SK-N-SH treated with all-trans-retinoic acid at 6 μM for 48 hours (cell line): ENCODE measurements at places on chromosomes 11 and 22.
A peak's percentile ranks its signal among the peaks of the same experiment; 100 is the strongest.

DNA sequence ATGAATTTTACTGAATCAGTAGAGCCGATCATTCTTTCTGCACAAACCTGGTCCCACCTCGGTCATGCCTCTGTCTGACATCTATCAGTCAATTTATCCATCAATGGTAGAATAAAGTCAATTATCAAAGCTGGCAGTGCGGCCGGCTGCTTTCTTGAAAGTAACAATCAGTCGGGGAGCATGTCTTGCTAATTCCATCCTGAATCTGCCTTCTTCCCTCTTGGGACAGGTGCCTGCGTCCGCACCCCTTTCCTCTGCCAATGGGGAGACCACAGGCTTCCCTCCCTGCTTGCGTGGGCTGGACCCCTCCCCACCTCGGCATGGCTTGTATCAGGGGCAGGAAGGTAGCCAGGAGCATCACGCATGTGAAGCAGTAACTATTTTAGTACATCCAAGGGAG lies 962.9 kb downstream of the BRD1 start:
- ATAC-seq: no peak

DNA sequence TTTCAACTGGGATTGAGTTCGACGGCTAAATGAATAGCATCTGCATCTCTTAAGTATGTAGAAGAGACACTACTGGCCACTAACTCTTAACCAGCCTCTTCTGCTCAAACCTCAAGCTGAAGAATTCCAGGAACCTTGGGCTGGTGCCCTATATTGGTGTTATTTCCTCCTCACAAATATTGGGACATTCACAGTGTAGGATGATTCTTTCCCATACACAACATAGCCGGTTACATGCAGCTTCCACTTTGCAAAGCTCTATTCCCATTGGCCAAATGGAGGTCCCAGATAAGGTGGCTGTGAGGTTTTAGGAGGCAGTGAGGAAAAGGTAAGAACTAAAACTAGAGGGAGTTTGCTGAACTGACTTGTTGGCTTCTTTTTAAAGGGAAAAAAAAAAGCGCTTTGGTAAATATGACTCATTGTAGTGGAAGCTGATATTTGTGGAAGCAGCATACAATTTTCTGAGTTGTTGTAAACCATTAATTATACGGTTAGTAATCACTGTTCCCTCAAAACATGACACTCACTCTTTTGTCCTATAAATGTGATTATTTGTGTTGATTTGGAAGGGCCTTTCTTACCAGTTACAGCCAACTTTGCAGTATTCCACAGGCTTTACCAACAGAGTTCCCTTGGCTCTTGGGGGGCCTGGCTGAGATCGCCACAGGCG lies 17.6 kb downstream of the C22orf31 start:
- ATAC-seq: peak; percentile 61

GRCh38 chr11:73716153-73717056 lies 44.5 kb downstream of the RAB6A start:
- peak; percentile 74 for ATAC-seq

- ATAC-seq: no peak
These were observed 77.4 kb upstream of the CSNK2A3 start for GRCh38 chr11:11430431-11430830.

- ATAC-seq: no peak
These were observed 197.8 kb upstream of the SORL1-AS1 start for GRCh38 chr11:121650351-121651256.

- ATAC-seq: no peak
These were observed 10.7 kb upstream of the GTSE1 start for GRCh38 chr22:46286006-46286405.

GRCh38 chr11:76493040-76493439 lies 48.2 kb downstream of the EMSY start:
- no peak for ATAC-seq

DNA sequence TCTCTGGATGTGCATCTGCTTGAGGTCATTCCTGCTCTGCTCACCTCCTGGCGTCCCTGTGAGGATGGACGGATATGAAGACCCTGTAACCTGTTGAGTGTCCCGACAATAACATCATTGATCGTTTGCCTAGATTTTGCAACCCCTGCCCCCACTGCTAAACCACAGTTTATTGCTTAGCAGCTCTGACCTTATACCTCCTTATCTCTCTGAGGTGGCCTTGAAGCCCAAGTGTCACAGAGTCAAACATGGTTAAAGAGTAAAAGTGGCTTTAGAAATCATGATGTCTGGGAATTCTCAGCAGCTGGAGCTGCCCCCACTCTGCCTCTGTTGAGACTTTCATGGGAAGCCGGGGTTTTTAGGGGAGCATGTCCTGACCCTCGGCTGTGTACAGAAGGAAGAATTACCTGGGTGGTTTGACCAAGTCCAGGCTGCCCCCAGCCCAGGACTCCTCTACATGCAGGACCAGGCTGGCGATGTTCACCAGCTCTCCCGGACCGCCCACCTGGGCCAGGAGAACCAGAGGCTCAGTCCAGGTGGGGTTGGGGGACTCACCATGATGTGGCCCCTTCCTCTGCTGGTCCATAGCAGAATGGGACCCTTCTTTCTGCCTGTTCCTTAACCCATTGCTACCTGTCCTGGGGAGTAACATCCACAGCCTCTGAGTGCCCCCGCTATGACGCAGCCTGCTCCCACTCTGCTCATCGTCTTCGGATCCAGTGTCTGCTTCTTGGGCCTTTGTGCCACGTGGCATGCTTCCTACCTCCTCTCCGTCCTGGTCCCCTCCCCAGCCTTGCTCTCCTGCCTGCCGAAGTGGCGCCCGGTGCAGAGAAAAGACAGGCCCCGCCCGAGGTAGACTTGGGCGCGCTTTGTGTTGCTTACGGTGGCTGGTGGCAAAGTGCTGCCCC lies 33.4 kb upstream of the FTH1 start:
- no peak for ATAC-seq

DNA sequence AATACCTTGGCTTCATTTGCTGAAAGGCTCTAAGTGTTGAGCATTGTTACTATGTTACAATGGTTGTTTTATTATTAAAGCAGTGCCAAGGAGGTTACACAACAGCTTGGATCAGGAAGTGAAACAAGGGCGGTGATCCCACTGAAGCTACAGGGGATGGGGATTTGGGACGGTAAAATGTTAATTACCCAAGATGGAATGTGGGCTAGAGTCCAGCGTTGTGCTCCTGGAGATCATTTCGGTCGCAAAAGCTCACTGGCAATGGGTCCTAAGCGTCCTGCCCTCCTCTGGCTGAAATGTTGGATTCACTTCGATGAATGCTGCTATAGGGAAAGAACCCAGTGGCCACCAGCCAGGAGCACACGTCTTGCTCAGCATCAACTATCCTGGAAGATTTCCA lies 48.3 kb downstream of the FAM83F start:
- ATAC-seq: no peak

DNA sequence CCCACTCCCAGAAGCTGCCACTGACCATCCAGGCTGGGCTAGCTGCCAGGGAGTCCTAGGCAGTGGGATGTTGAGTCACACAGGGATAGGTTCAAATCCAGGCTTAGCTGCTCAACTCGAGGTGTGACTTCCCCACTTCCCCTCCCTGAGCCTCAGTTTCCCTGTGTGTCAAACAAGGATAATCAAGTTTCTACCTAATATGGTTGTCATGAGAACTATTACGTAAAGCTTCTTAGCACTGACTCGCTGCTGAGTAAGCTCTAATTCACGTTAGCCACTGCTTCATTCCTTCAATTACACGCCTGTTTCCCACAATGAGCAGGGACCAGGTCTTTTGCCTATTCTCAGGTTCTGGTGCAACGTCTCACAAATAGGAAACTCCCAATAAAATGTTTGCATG lies 67.7 kb downstream of the SEZ6L start:
- no peak for ATAC-seq

DNA sequence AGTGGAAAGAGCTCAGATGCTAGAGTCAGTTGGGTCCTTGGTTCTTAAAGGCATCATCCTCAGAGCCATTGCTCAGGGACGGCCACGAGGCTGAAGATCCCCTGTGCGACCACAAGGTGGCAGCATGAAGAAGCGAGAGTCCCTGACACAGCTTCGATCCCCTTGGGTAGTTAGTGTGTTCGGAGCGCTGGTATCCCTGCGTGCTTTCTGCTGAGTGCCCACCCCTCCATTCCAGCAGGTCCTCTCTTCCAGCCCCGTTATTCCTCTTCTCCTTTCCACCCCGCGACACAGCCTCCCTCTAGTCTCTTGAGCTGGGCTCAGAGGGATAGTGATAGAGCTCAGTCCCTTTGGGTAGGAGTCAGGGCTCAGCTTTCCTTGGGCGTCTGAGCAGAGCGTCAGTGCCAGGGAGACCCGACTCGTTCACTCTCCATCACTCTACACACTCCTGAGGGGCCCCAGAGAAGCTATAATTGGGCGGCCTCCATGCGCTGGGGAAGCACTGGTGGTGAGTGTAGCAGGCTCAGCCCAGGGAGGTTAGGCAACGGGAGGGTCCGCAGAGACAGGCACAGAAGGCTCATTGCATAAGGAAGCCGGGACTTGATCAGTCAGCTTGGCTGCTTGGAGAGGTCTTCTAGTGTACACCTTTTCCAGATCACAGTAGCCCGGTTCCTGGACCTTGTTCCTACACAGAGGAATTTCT lies at the start of gene OR51D1:
Gene OR51D1, plus strand, starts transcription at position 516 of the 700 bp plus-strand sequence. CDS start 2,314 bp downstream, outside the sequence.
- ATAC-seq: peak; percentile 99

DNA sequence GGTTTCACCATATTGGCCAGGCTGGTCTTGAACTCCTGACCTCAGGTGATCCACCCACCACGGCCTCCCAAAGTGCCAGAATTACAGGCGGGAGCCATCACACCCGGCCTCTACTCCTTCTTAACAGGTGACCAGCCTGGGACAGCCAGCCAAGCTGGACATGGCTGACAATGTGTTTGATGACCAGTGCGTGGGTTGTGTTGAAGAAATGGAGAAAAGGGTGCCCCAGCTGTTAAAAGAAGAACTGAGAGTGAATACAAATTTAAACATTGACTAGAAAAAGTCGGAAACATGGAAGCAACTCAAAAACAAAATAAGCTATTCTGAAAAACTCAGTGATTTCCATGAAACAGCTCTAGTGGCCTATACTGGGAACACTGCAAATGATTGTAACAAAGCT lies 86.5 kb upstream of the CLPB start:
- ATAC-seq: no peak

DNA sequence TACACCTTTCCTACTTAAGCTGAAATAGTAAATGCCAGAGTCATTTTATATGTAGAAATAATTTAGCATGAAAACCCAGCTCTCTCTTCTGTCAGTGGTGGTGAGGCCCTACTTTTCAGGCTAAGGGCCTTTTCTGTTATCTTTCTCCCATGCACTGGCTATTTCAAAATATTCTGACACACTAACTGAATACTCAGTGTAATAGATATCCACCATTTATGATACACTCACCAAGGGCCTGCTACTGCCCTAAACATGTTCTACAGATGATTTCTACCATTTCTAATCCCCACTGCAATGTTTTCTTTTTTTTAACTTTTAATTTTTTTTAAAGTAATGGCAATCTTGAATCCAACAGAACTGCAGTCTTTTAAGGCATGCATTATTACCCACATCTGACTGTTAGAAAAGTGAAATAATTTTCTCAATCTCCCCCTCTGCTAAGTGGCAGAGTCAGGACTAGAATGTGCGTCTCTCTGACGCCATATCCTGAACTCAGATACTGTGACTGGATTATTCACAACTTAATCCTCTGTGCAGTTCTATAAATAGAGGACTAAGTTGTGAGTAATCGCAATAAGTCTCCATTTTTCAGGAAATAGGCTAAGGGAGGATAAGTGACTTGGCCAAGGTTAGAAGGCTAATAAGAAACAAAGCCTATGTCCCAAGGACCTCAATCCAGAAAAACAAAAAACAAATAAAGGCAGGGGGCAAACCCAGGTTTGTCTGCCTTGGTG lies 44.0 kb downstream of the GRAMD1B start:
- peak; percentile 82 for ATAC-seq

DNA sequence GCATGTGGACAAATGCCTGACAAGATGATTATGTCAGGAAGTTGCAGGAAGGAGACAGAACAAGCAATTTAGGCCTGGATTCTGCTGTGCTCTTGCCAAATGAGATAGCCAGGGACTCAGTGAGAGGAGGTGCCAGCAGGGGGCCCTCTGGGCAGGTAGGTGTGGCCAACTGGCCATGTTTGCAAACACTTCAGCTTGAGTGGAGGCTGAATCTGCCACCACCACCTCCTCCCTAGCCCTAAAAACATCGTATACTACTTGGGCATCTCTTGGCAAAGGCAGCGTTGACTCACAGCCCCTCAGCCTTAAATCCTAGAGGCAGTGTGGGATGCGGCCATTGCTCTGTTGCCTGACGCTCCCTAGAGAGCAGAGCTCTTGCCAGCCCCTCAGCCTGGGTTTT lies 95.1 kb upstream of the PLET1 start:
- peak; percentile 93 for ATAC-seq

DNA sequence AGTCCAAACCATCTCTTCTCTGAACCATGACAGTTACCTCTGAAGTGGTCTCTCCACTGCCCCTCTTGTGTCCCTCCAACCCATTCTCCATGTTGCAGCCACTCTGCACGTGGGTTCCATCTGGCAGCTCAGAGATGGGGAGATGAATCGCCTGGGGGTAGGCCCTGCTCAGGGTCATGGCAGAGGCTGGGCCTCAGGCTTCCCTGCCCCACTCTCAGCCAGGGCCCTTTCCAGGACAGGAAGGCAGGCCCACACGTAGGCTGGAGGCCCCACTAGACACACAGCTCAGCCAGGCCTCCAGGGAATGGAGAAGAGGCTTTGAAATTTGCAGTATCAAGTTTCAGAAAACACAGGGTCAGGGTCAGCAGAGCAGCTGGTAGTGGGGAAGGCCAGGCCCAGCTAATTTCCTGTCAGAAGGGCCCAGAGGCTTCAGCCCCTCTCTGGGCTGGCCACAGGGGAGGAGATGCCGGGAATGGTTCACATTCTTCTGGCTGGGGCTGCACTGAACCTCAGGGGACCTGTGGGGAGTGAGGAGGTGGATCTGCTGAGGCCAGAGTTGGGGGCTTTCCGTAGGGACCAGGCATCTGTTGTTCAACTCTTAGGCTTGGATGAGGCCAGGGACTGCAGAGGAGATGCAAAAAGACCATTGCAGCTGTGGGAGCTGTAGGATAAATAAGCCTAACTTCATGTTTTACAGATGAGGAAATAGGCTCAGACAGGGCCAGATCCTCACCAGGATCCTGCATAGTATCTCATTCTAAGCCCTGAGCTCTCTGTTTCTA lies 101.6 kb downstream of the SWAP70 start:
- ATAC-seq: peak; percentile 86

DNA sequence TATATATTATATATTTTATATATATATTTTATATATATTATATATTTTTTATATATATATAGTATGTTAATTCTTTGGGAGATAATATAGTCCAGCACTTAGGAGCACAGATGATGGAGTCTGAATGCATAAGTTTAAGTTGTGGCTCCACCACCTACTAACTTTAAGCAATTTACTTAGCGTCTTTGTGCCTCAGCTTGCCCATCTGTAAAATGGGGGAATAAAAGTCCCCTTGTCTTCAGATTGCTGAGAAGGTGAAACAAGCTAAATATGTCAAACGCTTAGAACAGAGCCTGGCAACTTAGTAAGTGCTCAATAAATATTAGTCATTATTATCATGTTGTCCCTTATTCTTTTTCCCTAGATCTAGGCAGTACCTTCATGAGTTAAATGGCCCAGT lies 27.5 kb downstream of the DSCAML1 start:
- ATAC-seq: no peak

- no peak for ATAC-seq
These were observed 385.4 kb downstream of the TMEM135 start for GRCh38 chr11:87423161-87423560.
